ENCODE measurements at places on chromosomes 4 and X. TPM values are rescaled to one million over a fixed set of nuclear protein-coding genes. Genes with fewer than 3 reads are reported as not detected.
A peak's percentile ranks its signal among the peaks of the same experiment; 100 is the strongest.

DNA sequence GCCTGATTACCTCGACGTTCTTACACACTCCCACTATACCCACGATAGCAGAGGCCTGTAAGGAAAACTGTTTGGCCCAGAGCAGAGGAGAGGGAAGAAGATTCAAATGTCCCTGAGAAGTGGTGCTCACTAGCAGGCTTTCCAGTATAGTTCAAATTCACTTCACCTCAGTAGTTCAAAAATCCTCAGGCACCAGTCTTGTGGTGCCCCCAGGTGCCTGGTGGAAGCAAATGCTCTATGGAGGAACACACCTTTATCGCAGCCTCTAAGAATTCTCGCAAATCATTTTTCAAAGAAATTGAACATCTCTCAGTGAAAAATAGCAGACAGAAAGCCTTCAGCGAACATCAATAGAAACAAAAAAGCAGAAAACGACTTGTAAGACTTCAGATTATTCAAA lies 12.2 kb upstream of the MTMR1 start:
- no peak for DNase-seq
- no peaks in the 10 kb centered on the region for H3K27me3 ChIP-seq
- H3K4me1 ChIP-seq: peaks cover 2% of the 10 kb centered on the region
- no peaks in the 10 kb centered on the region for H3K36me3 ChIP-seq
- H3K4me3 ChIP-seq: no peak overlapping the region

ADRA2C gene
- not detected for total RNA-seq

GRCh38 chr4:74158466-74159142 lies 686 bp downstream of the MTHFD2L start:
- H3K4me3 ChIP-seq: peak overlapping the region; percentile 90
- peaks cover 23% of the 10 kb centered on the region for H3K4me1 ChIP-seq
- H3K27ac ChIP-seq: peak overlapping the region; percentile 91

- H3K36me3 ChIP-seq: no peaks in the 10 kb centered on the region
- H3K4me1 ChIP-seq: peaks cover 2% of the 10 kb centered on the region
- no peak overlapping the region for H3K4me3 ChIP-seq
These were observed 36.7 kb downstream of the FGFRL1 start for GRCh38 chr4:1047976-1048772.

DNA sequence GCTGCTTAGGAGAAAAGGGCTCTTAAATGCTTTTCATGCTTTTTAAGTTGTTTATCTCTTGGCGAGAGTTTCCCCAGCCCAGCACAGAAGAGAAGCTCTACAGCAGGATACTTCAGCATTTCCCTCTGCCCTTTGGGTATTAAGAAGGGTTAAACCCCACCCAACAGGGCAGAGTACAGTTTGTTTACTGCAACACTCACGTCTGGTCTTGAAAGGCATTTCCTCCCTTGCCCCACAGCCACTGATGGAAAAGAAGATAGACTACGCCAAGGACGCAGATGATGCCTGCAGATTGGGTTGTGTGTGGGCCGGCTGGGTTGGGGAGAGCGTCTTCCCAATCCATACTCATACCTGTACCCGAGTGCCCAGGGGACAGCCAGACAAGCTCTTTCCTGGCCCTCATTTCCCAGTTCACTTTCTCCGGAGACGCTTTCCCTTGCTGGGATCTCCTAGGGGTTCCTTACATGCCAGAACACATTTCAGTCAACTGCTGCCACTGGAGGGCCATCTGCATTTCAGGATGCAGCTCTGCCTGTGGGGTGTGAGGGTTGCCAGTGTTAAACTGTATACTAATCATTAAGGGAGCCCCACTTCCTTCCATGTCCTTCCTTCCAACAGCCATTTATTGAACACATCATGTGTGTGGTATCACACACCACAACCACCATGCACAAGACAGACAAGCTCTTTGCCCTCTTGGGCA lies 96.5 kb upstream of the DHX15 start:
- peaks cover 12% of the 10 kb centered on the region for H3K27me3 ChIP-seq
- DNase-seq: no peak
- no peak overlapping the region for H3K27ac ChIP-seq
- no peaks in the 10 kb centered on the region for H3K36me3 ChIP-seq
- no peaks in the 10 kb centered on the region for H3K4me1 ChIP-seq

- H3K4me1 ChIP-seq: no peaks in the 10 kb centered on the region
- no peak overlapping the region for H3K4me3 ChIP-seq
- H3K27me3 ChIP-seq: no peaks in the 10 kb centered on the region
- H3K27ac ChIP-seq: no peak overlapping the region
These were observed 425.9 kb upstream of the PCDH7 start for GRCh38 chr4:30294295-30294694.

AMER1 gene
- 4.4 TPM for total RNA-seq

AFM gene
- total RNA-seq: not detected

DMRTC1 gene
- not detected for total RNA-seq

- no peak overlapping the region for H3K4me3 ChIP-seq
- no peaks in the 10 kb centered on the region for H3K27me3 ChIP-seq
- DNase-seq: no peak
- H3K36me3 ChIP-seq: no peaks in the 10 kb centered on the region
- no peaks in the 10 kb centered on the region for H3K4me1 ChIP-seq
These were observed 108.9 kb upstream of the NHS start for GRCh38 chrX:17266136-17266535.

S100P gene
- 0.37 TPM for total RNA-seq

- DNase-seq: no peak
- no peak overlapping the region for H3K4me3 ChIP-seq
- H3K27ac ChIP-seq: no peak overlapping the region
These were observed 250.2 kb downstream of the BMPR1B start for GRCh38 chr4:95007998-95008397.

- no peak for DNase-seq
- no peaks in the 10 kb centered on the region for H3K4me1 ChIP-seq
- H3K36me3 ChIP-seq: no peaks in the 10 kb centered on the region
- H3K4me3 ChIP-seq: no peak overlapping the region
These were observed 133.4 kb upstream of the TTC29 start for GRCh38 chr4:147078875-147079658.

DNA sequence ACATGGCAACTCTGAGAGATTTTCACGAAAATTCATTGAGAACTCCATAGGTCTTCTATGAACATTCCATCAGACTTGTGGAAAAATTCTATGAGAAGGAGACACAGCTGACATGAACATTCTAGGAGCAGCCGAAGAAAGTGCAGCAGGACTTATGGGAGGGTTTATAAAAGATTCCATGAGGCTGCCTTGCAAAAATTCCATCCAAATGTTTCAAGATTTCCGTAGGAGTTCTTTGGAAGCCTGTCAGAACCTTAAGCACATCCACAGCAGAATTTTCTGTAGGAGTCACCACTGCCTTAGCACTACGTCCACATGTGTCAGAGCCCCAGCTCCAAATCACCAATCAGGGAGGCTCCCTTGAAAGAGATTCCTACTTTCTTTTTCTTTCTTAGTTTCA lies 67.0 kb upstream of the MSX1 start:
- DNase-seq: no peak
- peaks cover under 1% of the 10 kb centered on the region for H3K4me1 ChIP-seq
- H3K27ac ChIP-seq: no peak overlapping the region

CLIC2 gene
- 0.18 TPM for total RNA-seq

MAP7D2 gene
- total RNA-seq: 0.70 TPM

NEUROG2 gene
- not detected for total RNA-seq

PDLIM3 gene
- total RNA-seq: not detected

FNIP2 gene
- 10.9 TPM for total RNA-seq
